ENCODE measurements at places on chromosomes 12 and 14. TPM values are rescaled to one million over a fixed set of nuclear protein-coding genes. Genes with fewer than 3 reads are reported as not detected.

ASIC1 gene
- 1.8 TPM for total RNA-seq

DNA sequence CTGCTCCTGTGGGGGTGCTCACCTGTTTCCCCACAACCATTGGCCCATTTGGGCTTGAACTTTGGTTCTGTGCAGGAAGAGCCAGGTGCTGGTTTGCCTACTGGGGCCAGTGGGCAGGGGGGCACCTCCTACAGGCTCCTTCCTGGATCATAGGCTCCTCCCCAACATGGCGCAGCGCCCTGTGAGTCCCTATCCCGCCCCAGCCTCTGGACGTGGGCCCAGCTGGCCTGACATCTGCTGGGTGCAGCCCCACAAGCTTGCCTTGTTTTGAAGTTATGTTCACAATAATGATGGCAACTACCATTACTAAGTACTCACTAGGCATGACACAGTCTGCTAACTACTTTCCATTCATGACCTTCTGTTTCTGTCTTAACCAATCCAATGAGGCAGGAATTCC, 147.8 kb downstream of the RBM19 start:
- no peak for DNase-seq
- no peak overlapping the region for H3K27ac ChIP-seq
- H3K36me3 ChIP-seq, result peaks cover 75% of the 10 kb centered on the region
- H3K27me3 ChIP-seq, result no peaks in the 10 kb centered on the region

DNA sequence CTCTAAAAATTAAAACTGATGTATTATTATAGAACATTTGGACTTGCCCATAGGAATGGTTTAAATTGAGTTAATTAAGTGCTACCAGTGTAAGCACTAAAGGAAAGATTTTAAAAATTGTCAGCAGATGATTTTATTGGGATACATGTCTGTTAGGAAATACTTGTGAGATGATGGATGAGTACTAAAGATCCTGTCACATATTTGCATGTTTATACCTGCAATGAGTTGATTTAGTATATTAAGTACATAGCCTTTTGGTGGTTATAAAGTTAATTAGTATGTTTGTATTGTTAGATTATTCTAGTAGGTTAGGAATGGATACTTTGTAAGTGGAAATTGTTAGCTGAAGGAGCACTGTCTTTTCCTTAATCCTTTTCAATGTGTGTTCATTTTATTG, 67.2 kb downstream of the CCDC91 start:
- H3K36me3 ChIP-seq, result no peaks in the 10 kb centered on the region
- no peak for DNase-seq
- H3K27ac ChIP-seq, result no peak overlapping the region
- H3K4me1 ChIP-seq, result peaks cover 7% of the 10 kb centered on the region
- H3K27me3 ChIP-seq, result no peaks in the 10 kb centered on the region

- peaks cover 43% of the 10 kb centered on the region for H3K4me1 ChIP-seq
- peak within 1 kb of the TSS; percentile 76 for H3K4me3 ChIP-seq
- no peaks in the 10 kb centered on the region for H3K36me3 ChIP-seq
These were observed at the start of gene FBRSL1 for GRCh38 chr12:132489602-132490266. FBRSL1 (plus strand) TSS chr12:132490151.

SYNE2 gene
- 288 TPM for total RNA-seq

CCDC196 gene
- total RNA-seq, result not detected

NEDD1 gene
- total RNA-seq, result 22.7 TPM

Data from tibial nerve (tissue), 4 donors.